H4 (cell line): ENCODE measurements at places on chromosomes 13 and 19. TPM values are rescaled to one million over a fixed set of nuclear protein-coding genes. Genes with fewer than 3 reads are reported as not detected.

- DNase-seq, result no peak
Observed at GRCh38 chr13:32949820-32950219, 66.4 kb upstream of the KL start.

DNA sequence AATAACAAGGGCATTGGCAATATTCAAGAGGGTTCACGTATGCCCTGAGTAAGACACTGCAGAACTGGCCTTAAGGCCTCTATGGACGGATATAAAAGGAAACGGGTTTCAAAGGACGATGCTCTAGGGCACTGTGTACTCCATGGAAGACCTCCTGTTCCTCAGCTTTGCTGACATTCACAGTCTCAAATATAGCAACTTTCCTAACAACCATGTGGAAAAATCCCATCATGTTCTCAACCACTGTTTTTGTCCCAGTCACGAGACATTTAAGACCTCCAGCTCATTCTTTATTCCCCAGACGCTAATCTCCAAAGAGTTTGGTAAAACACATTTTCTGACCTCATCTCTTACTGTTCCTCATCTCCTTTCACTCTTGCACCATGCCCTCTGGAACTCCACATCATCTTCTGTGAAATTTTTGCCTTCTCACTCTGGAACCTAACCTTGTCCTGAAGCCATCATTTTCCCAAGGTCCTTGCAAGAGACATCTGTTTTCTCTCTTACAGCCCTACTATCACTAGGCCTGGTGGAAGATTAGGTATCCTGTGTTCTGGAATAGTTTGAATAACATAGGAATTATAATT is 37.6 kb downstream of the SPRY2 start:
- DNase-seq, result no peak

DNA sequence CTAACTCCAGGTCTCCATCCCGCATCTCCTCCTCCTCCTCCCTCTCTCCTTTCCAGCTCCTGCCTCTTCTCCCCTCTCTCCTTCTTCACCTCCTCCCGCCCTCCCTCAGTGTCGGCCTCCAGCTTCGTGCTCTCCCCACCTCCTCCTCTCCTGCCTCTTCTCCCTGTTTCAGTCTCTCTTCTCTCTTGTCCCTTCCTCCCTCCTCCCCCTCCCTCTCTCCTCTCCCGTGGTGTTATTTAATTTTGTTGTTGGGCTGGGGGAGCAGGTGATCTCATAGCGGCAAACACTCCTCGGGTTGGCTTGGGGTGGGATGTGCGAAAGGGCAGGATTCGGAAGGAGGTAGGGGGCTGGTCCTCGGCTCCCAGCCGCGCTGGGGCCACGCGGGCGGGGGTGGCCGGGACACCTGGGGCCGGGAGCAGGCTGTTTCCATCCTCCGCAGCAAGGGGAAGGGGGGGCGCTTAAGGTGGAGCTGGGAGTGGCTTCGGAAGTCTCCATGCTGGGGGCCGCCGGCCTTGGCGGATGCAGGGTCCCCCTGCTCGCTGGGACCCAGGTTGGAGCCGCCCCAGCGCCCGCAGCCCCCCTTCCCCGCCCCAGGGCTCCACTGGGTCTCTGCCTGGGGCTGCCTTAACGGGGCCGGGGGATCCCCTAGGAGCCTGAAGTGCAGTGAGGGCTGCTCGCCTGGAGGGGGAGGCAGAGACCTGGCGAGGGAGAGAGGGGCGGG is at the start of gene CA11:
CA11 (minus strand) TSS at position 187 of the 721 bp plus-strand sequence. CDS start 555 bp downstream, outside the sequence.
- peak; percentile 65 for DNase-seq

DNA sequence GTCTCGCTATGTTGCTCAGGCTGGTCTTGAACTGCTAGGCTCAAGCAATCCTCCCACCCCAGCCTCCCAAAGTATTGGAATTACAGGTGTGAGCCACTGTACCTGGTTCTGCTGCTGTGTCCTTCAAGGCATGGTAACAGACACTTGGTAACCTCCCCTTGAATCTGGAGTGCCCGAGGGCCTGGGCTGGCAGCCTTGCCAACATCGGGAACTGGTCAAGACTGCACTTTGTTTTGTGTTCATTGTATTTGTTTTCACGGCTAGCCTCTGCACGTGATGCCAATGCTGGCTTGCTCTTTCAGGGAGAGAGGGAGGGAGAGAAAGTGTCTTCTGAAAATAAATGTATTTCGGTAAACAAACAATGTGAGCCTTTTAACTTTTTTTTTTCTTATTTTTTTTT is 12.0 kb downstream of the CERS4 start:
- DNase-seq, result no peak

GRCh38 chr13:20801707-20802106 is 27.9 kb upstream of the EEF1AKMT1 start:
- DNase-seq, result no peak

GRCh38 chr19:49637821-49638738 is 1.9 kb downstream of the RRAS start:
- peak; percentile 75 for DNase-seq

GRCh38 chr19:50647879-50648615 is 1.2 kb upstream of the C19orf81 start:
- DNase-seq, result no peak

DNA sequence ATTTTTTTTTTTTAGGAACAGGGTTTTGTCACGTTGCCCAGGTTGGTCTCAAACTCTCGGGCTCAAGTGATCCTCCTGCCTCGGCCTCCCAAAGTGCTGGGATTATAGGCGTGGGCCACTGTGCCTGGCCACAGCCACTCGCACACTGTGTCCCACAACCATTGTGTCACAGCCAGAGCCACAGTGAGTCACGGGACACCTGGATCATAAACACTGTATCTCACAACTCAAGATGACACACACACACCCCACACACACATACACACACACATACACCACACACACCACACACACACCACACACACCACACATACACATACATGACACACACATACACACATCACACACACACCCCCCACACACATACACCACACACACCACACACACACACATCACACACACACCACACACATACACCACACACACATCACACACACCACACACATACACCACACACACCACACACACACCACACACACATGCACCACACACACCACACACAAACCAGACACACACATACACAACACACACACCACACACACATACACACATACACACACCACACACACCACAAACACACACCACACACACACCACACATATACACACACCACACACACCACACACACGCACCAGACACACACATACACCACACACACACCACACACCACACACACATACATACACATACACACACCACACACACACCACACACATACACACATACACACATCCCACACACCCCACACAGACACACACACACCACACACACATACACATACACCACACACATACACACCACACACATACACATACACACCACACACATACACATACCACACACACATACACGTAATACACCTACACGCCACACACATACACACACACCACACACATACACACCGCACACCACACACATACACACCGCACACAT is 16.2 kb downstream of the ELAVL3 start:
- DNase-seq, result no peak

GRCh38 chr13:48985756-48986155 is 10.0 kb downstream of the FNDC3A start:
- DNase-seq, result no peak

DNA sequence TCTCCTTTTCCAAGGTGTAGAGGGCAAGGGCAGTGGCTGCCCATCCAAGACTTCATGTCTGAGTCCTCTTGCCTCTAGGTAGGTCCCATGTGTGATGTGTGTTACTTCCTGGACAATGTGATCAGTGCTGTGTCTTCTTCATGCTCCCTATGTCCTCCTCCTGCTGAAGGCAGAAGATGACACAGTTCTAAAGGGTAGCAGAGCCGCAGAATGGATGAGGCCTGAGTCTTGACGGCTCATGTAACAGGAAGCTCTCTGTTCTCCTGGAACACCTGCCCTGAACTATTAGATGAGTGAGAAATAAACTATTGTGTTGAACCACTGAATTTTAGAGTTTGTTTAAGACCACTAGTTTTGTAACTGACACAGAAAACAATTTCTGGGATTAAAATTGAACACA is 165.9 kb downstream of the NDFIP2 start:
- DNase-seq, result no peak

IFNL1 gene
- total RNA-seq, result not detected in 2 replicates

F10 gene
- not detected in 2 replicates for total RNA-seq

KLF1 gene
- total RNA-seq, result not detected in 2 replicates

RNF225 gene
- not detected in 2 replicates for total RNA-seq

COL4A2 gene
- 20.4 and 33.3 TPM in 2 replicates for total RNA-seq

CEACAM7 gene
- not detected in 2 replicates for total RNA-seq
